ENCODE measurements at places on chromosomes 12 and 14.

- DNase-seq: no peak
Measured at GRCh38 chr14:92154283-92154942, 32.6 kb downstream of the CPSF2 start.

GRCh38 chr12:10372559-10372958 is 17.3 kb downstream of the KLRK1 start:
- DNase-seq: no peak

DNA sequence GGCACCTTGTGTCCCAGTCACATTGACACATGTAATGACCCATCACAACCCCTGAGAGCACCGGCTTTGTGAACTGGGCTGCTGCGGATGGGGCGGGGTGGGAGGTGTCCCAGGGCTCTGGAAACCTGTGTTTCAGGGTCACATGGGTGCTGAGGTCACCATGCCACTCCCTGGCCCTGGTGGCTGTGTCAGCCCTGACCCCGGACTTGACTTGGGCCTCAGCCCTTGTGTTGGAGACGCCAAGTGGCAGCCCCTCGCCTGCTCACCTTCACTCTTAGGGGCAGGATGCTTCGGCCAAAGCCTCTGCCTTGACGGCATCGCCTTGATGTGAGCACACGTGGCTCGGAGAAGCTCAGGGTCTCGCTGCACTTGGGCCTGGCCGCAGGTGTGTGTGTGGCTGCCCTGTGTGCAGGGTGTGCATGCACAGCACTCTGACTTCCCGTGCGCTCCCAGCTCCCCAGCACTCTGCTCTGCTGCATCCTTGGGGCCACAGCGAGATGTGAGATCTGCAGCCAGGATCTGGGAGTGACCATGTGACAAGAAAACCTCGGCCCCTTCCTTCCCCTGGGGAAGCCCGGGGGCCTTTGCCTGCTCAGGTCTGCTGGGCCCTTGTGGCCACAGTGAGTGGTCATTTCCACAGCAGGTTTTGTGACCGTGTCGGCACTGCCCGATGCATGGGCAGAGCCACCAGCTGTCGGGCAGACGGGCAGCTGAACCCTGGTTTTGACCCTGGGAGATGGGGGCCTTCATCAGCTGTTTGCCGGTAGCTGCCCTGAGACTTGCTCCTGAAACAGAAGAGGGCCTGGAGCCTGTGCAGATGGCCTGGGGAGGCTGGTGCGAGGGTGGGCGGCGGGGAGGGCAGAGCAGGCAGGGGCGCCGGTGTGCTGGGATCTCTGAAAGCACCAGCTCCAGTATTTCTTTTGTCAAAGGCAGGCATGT is 167.4 kb downstream of the KIF26A start:
- no peak for DNase-seq

- no peak for DNase-seq
Measured at GRCh38 chr14:102020058-102020971, 55.9 kb downstream of the DYNC1H1 start.

GRCh38 chr12:120356567-120357030 is 12.4 kb downstream of the MSI1 start:
- peak; percentile 81 for DNase-seq

- no peak for DNase-seq
Measured at GRCh38 chr12:105214670-105215375, 21.2 kb downstream of the APPL2 start.

DNA sequence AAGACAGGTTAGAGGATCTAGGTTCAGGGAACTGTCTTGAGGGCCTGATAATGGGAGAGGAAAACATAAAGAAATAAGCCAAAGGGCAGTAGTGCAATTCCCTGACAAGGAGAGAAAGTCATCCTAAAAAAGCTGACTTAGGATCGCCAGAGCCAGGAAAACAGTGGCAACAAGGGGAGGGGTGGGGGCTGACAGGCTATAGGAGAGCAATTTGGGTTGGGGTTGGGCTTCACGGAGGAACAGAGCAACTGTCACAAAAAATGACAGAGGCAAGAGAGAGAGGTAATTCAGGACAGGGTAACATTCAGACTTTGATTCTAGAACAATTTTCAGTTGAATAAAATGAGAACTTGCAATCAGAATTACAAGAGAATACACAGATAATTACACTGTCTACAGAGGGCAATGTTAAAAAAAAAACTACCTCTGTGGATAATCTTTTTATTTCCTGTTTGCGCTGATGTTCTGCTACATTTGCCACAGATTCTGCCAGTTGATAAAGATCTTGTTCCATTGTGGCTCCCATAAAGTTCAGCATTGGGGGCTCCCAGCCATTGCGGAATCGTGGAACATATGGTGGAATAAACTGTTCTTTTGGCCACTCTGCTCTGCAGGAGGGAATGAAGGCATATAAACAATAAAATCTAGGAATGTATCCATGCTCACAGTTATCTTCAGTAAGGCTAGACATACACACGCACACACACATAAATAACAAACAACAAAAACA is 138.6 kb downstream of the EPS8 start:
- DNase-seq: peak; percentile 20

DNA sequence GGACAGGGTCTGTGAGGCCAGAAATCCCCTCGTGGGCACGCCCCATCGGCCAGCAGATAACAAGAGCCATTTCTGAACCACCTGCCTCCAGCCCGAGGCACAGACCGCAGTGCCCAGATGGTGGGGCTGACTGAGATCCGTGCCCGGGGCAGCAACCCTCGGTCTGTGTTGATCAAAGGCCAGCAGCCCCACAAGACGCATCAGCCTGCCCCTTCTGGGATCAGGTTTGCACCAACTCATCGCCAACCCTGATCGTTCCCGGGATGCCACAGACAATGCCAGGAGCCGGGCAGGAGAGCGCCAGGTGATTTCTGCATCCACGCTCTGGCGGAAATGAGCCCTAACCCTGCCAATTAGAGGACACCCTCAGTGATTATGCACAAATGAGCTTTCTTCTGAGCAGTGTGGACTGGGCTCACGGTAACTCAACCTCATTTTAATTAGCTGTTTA is 64.5 kb downstream of the TESC start:
- no peak for DNase-seq

GRCh38 chr12:95694136-95694535 is 96.4 kb downstream of the NTN4 start:
- peak; percentile 9 for DNase-seq

DNA sequence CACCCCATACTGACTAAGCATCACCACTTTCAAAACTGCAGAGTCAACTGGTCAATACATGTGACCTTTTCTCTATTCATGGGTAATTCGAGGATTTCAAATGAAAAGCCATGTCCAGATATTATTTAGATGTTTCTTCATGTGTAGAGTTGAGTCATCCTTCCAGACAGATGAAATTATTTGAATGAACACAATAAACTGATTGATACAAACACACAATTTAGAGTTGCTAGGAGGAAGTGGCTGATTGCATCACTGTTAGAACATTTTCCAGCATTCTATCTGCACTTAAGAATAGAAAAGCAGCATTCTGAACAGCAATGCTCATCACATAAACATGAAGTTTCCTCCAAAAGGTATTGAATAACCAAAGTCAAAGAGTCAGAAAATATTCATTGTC is 273.5 kb upstream of the SOX5 start:
- no peak for DNase-seq

- no peak for DNase-seq
Measured at GRCh38 chr14:103260629-103261124, 73.4 kb upstream of the EIF5 start.

DNA sequence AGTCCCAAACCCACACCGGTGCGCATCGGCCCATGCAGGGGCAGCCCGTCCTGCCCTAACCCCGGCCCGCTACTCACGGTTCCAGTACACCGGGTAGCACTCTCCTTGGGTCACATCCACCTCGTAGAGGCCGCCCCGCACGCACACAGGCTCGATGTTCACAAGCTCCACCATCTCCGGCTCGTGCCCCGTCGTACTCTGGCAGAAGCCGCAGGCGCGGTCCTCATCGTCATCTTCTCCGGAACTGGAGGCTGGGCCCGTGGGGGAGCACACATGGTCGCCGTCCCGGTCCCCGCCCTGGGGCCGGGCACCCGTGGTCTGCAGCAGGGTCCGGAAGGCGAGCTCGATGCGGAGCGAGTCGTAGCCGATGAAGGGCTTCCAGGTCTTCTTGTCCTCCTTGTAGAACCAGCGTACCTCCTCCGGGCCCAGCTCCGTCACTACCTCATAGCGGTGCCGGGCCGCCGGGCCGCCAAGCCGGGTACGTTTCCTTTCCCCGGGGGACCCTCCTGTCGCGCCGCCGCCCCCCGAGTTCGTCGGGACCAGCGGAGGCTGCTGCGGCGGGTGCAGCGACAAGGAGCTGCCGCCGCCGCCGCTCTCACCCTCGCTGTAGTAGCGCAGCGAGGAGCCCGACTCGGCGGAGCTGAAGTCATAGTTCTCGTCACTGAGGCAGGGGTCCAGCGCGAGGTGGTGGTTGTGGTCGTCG is 788 bp downstream of the DDHD1 start:
- peak; percentile 49 for DNase-seq

GRCh38 chr14:50812180-50812579 is 18.8 kb downstream of the NIN start:
- no peak for DNase-seq

- DNase-seq: no peak
Measured at GRCh38 chr12:24244801-24245200, 295.3 kb upstream of the SOX5 start.

- DNase-seq: no peak
Measured at GRCh38 chr12:124739953-124740561, 123.6 kb downstream of the SCARB1 start.

GRCh38 chr12:76226397-76226796 is 121.8 kb downstream of the BBS10 start:
- DNase-seq: no peak

DNA sequence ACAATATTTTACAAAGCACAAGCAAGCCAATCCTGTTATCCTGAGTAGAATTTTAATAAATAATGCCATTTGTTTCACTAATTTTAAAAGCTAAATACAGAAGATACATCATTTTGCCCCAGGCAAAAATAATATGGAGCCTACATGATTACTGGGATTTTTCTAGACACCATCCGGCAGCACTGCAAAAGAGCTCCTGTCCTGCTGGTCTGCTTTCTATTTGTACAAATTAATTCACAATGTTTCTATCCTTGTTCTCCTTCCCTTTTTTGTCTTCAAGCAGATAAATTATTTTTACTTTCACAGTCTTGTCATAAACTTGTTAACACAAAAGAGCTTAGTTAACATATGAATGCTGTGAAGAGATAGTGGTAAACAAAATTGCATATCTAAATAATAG is 4.6 kb downstream of the SIX1 start:
- DNase-seq: no peak

GRCh38 chr12:24198070-24198469 is 248.6 kb upstream of the SOX5 start:
- DNase-seq: no peak

DNA sequence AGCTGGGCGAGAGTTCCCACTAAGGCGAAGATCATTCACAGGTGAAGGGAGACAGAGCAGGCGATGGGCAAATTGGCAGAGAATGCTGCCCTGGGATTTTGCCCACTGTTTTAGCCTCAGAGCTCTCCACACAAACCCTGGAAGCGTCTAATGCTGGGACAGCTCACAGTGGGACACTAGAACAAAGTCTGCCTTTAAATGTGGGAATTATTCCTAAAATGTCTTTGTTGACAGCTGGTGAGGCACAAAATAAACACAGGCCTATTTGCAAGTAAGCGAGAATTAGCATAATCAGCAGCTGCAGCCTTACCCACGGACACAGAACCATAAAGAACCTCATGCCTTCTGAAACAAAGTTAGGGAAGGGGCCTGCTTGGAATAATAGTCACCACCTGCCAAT is 824.5 kb downstream of the AACS start:
- DNase-seq: peak; percentile 35

DNA sequence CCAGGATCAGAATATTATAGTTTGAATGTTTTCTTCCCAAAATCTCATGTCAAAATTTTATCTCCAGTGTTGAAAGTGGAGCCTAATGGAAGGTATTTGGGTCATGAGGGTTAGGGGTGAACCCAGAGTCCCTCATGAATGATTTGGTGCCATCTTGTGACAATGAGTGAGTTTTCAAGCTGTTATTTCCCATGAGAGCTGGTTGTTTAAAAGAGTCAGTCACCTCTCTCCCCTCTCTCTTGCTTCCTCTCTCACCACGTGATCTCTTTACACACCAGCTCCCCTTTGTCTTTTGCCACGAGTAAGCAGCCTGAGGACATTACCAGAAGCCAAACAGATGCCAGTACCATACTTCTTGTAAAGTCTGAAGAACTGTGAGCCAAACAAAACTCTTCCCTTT is 561.6 kb downstream of the RERGL start:
- DNase-seq: peak; percentile 36

GRCh38 chr14:97788364-97788763 is 991.2 kb downstream of the VRK1 start:
- no peak for DNase-seq

DNA sequence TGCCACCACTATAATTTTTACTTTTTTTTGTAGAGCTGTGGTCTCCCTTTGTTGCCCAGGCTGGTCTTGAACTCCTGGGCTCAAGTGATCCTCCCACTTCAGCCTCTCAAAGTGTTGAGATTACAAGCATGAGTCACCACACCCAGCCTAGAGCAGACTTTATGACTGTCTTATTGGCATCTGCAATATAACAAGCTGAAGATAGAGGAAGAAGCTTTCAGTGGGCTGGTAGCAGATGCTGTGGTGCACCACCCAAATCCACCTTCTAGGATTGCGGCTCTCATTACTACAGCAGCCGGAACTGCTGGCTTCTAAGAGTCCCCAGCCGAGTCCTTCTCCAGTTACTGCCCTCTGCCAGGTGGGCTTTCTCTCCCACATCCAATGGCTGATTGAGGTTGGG is 7.6 kb upstream of the STK38L start:
- no peak for DNase-seq

DNA sequence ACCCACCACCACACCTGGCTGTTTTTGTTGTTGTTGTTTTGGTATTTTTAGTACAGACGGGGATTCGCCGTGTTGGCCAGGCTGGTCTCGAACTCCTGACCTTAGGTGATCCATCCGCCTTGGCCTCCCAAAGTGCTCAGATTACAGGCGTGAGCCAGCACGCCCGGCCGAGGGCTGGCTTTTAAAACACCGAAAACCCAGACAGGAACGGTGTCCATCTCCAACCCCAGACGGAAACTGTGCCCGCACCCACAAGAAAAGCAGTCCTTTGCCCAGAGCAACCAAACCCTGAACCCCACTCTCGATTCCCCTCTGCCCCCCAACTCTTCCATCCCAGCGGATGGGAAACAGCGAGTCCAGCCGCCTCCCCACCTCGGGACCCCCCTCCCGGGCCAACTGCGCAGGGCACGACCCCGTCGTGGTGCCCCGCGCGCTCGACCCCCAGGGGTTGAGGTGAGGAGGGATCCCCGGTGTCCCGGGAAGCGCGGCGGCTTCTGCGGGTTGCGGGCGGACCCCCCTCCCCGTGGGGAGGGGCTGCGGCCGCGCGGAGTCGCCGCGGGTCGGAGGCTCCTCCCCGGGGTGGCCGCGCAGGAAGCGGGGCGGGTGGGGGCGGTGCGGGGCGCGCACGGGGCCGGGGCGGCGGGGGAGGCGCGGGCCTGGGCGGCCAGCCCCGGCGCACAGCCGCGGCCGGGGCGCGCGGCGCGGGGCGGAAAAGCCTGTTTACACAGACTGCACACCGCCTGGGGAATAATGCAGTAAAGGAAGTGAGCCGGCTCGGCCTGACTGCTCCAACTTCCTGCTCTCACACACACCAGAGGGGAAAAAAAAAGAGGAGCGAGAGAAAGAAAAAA is at the start of gene ELK3:
TSS of gene ELK3 (plus strand) at position 651 of the 851 bp plus-strand sequence.
- peak; percentile 71 for DNase-seq
